Kidney capillary endothelial cell (primary cell): ENCODE measurements at places on chromosomes 5 and 9.
A peak's percentile ranks its signal among the peaks of the same experiment; 100 is the strongest.

GRCh38 chr5:177364159-177364962 lies 6.6 kb downstream of the RGS14 start:
- DNase-seq = no peak

- peak; percentile 67 for DNase-seq
These were observed 103.6 kb upstream of the CHD1 start for GRCh38 chr5:99032234-99033013.

DNA sequence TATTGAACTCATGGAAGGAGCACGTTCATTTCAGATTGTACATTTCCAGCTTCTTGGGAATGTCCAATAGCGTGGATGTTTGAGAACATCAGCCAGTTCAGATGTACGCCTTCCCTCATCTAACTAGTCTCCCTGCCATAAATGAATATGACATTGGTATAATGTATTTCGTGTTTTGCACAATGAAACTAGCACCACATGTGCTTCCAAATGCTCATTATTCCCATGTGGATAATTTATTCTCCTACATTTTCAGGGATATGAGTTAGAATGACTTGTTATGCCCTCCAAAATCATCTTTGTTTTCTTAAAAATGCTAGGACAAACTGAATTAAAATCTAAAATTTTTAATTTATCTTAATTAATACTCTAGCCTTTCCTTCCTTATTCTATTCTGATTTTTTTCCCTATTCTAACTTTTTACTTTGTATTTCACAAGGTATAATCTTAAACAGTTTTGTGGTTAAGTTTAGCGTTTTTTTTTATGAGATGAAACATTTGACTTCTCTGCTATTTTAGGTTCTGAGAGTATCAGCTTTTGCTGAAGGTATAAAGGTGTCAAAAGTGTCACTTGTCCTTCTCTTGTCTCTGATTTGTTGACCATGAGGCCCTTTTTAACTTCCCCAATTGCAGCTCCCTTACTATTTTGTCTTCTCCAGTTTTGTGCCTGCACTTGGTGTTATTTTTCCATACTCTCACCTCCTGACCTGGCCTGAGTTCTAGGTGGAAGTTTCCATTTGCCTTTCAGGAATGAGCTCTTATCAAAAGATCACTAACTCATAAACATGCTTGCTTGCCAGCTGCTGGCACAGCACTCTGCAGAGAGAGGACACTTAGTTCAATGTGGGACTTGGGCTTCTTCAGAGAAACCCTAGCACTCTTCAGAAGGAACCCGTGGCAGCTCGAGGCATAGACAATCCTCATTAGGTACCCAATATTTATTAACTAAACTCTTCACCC lies 106.8 kb downstream of the FRMD3 start:
- DNase-seq = no peak

DNA sequence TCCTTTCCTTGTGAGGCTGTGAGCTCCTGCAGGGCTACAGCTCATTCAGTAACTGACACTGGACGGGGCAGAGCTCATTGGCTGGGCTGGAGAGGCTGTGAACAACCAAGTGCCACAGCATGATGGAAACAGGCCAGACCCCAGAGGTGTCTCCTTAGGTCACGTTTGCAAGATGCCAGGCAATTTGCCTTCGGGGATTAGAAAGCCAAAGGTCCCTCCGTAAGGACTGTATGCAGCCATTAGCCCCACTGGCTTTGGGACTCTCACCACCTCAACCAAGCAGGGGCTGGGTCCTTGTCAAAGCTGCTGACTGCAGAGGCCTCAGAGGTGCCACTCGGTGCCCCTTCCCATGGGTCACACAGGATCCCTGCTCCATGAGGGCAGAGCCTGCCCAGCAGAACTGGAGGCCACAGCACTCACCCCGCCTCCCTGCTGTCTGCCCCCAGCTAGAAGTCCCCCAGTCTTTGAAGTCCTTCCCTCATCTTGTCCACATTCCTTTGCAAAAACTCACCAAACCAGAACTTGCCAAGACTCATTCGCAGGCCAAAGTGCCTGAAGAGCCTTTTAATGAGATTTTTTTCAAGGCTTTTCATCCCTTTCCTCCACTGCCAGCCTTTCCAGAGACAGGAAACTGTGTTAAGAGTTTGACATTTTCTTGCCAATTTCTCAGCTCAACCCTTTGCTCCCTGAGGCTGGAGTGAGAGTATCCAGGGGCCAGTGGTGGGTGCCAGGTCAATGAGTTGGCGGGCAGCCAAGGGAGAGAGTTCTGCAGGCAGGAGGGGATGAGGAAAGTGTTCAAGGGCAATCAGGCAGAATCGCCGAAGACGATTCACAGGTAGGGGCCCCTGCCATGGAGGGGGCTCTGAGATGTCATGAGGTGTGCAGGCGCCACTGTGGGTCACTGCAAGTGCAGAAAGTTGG lies 39.7 kb upstream of the SLC25A51 start:
- DNase-seq = no peak

DNA sequence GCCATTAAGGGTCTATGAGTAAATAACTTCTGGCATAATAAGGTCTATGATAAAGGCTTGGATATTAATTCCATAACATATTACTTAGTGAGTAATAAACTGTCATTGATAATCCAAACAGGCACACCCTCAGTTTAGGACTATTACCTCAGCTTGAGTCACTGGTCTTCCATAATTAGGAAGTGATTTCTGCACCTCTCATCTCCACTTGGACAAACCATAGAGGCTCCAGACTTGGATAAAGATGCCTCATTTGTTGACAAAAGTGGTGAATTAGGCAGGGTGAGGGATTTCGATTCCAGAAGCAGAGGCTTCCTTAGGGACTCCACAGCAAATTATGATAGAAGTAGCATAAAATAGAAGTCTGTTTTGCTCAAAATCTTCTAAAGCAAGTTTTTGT lies 127.5 kb upstream of the MTAP start:
- peak; percentile 19 for DNase-seq

DNA sequence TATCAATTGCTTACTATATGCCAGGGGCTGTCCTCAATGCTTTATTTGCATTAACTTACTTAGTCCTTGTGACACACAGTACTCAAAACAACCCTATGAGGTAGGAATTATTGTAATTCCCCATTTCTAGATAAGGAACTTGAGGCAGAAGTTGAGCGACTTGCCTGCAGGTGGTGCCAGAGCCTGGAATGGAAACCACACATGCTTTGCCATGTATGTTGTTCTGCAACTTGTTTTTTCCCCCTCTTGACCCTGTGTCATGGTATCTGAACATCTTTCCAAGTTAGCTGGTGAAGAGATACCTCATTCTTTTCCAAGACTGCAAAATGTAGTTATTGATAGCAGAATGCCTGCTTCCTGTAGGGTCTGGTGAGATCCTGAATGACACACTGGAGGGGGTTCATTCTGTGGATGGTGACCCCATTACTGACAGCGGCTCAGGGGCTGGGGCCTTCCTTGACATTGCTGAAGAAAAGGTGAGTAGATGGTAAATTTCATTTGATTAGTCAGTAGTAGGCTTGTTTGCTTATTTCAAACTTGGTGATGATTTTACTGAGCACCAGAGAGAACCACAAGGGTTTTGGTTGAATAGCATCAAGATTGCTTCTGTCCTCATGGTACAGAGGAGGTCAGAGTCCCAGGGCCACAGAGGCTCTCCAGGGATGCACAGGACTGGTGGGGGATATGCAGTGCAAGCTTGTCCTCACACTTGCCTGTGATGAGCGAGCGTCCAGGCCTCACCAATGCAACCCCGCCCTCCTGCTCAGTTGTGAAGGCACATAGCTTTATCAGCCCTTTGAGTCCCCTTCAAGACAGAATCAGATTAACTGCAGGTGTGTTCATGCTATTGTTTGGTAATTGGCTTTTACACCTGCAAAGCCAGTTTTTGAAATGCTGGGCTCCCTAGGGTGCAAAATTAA lies 57.0 kb downstream of the COL15A1 start:
- DNase-seq = peak; percentile 44

DNA sequence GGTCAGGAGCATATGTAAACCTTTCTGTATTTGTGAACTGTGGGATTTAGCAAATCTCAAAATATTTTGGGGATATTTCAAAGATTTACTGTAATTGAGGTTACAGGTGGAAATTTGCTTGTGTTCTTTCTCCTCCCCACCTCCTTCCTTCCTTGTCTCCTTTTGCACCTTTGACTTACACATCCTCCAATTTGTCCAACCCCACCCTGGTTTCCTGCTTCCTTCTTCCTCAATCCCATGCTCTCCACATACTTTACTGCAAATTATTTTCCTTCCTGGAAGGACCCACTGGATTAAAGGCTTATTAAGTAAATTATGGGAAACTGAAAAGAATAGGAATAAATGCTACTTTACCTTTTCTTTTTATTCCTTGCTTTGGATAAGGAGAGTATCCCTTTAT lies 74.5 kb upstream of the LRRC70 start:
- no peak for DNase-seq

DNA sequence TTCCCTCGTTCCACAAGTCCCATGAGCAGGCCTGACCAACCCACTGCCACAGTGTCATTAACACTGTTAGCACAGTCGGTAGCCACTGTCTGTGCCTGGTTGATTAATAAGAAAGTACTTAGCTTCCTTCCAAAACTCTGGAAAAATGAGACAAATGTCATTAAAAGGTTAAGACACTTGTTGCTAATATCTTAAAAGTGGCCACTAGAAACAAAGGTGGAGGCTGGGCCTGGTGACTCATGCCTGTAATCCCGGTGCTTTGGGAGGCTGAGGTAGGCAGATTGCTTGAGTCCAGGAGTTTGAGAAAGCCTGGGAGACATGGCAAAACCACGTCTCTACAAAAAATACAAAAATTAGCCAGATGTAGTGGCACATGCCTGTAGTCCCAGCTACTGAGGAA lies 194.0 kb downstream of the PDZD2 start:
- no peak for DNase-seq

DNA sequence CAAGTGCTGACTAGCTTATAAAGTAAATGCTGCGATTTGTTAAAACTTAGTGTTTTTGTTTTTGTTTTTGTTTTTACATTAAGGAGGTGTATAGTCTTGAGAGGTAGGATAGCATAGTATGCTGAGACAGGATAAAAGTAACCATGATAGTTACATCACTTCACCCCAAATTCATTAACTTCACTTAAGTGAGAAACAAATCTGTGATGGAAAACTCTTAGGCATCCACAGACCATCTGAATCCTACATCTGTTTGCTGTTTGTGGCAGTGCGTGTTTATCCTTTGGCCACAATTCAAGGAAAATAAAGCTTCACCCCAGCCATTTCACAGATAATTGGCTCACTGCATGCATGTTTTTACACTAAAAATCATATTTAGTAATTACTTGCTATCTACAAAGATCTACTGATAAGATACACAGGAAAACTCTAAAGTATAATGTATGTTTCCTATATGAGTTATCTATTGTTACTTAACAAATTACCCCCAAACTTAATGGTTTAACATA lies 82.0 kb downstream of the ZNF622 start:
- no peak for DNase-seq

DNA sequence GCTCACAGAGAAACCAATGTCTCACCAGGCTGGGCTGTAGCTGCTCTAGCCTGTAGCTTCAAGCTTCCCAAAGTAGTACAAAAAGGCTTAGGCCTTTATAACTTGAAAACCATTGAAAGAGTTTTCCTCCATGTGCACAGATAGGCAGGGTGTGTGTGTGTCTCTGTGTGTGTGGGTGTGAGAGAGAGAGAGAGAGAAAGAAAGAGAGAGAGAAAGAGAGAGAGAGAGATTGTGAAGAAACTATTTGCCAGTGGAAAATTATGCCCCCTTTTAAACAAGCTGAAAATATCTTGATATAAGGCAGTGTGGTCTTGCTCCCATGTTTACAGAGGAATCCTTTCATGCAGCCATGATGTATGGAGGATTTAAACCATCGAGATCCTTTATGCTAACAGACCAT lies 17.9 kb upstream of the GDNF start:
- DNase-seq = no peak

DNA sequence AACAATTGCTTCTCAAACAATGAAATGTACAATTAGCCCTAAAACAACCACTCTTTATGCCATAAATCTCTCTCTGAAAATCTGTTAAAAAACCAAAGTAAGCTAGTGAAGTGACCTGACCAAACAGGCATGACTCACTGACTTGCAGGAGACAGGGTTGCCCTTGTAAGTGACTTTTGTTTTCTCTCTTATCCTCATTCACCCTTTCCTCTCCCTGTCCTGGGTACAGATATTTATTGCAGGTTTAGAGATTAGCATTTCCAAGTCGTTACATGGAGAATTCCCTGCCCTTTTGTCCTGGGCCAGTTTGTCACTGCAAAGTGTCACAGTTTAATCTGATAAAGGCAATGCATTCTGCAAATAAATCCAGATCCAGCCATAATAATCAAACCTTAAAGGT lies 484.2 kb downstream of the IRX1 start:
- no peak for DNase-seq

DNA sequence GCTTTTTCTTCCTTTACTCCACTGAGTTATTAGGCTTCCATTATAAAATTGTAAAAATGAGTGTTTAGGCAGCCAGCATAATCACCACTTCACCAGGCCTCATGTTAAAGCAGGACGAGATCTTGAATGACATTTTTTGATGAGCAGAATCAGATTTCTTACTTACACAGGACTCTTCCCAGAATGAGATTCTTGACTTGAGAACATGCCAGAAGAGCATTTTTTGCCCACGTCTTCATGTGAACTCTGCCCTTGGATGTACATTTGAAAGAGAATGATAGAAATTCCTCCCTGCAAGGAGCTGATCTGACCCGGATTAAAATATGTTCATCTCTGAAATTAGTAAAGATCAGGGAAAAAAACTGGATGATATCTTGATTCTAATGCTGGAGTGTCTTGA lies 212.1 kb upstream of the ADRA1B start:
- no peak for DNase-seq

GRCh38 chr9:2919347-2919746 lies 75.5 kb upstream of the PUM3 start:
- DNase-seq = no peak

DNA sequence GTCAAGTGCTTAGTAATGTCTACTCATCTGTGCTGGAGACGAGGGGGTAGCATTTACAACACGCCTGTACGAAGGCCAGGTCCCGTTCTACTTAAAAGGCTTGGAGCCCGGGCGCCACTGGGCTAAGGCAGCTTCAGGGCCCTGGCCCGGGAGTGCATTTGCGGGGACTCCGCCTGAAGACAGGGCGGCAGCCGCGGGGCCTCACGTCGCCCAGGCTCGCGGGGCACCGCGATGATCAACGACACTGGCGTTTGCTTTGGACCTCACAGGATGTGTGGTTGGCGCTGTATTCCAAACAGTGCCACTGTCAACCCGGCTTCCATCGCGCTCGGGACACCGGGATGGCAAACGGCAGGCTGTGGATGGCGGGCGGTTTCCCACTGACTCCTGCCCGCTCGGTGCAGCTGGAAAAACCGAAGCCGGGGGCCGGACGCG lies 1.1 kb upstream of the TENT4A start:
- DNase-seq = peak; percentile 65

- no peak for DNase-seq
These were observed 6.2 kb downstream of the GZMA start for GRCh38 chr5:55108661-55109060.

DNA sequence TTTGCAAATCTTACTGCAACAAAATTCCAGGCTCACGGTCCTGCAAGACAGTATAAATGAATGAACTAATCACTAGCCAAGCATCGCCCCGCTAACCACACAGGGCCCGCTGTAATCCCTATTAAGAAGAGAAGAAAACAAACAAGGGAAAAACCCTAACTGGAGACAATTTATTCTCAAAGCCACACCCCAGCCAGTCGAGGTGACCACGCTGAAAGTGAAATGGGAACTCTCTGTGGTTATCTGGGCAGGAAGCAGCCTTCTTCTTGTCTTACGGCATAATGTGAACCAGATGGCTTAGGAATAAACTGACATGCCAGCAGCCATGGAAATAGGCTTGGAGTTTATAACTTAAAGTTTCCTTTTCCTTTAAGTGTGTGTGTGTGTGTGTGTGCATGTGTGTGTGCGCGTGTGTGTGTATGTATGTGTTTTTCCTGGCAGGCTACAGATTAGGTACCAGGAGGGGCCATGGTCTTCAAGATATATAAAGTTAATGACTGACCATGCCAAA lies 120.2 kb downstream of the SEMA6A start:
- no peak for DNase-seq

- DNase-seq = no peak
These were observed 31.9 kb downstream of the PALM2AKAP2 start for GRCh38 chr9:109811876-109812275.
